Activated CD4-positive, CD25-positive, alpha-beta regulatory T cell treated with anti-CD3 and anti-CD28 coated beads, Interleukin-2, amount 50 U/mL, for 24 hours (primary cell): ENCODE measurements at places on chromosomes 6 and 20.

DNA sequence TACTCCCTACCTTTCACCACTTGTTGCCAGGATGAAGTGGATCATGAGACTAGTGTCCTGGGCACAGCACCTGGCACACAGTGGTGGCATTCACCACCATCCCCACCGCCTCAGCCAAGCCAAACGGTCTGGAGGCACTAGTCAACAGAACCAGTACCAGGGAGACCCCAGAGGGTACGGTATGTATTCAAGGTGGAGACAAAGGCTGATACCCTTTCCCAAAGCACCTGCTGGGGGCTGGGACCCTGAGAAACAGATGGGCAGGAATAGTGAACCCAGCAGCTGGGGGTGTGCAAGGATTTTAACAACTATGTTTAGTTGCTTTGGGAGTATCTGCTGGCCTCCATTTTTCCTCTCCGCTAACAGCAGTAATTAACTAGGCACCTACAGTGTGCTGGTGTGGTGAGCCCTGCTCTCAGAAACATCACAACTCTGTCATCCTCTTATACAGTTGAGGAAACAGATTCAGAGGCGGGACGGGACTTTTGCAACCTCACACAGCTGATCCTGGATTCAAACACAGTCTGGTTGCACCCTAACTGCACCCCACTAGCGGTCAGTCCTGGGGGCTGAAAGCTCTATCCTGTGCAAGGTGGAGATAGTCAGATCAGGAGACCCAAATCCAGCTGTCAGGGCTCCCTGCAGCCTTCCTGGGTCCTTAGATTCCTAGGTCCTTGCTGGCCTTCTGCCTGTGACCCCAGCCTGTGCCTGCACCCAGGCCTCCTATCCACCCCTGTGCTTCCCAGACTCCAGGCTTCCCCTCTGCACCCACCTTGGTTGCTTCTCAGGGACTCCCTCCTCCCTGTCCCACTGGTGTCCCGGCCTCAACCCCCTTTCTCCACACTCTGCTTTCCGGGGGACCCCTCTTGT is 1.2 kb downstream of the SNTA1 start:
- no peak for ATAC-seq

GRCh38 chr6:87436435-87436834 is 28.7 kb downstream of the CFAP206 start:
- no peak for ATAC-seq

DNA sequence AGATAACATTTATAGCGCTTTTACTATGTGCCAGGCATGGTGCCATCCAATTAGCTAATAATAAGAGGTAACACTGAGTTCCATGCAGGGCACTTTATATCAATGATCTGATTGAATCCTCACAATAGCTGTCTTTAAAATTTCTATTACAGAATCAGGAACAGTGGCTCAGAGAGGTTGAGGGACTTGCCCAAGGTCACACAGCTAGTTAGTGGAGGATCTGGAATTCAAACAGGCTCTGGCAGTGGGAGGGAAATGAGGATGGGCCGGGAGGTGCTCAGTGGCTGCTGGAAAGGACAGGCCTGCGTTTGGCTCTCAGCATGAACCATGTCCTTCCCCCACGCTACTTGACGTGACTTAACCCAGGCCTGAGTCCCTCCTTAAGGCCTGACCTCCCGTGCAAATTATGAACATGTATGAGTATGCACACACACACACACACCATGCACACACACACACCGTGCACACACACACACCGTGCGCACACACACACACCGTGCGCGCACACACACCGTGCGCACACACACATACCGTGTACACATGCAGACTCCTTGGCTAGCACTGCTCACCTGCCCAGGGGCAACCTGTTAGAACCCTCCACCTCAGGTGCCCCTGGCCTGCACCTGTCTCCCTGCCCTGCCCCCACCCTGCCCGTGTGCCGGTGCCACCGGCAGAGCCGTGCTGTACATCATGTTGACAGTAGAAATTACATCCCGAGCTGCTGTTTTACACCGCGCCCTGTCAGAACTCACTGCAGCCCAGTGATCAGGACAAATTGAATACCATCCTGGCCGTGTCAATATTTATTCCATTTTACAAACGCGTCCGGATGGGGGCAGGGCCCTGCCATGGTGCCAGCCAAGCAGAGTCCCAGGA is 43.7 kb downstream of the CDH22 start:
- no peak for ATAC-seq

GRCh38 chr6:148893481-148893880 is 146.7 kb downstream of the UST start:
- no peak for ATAC-seq

- no peak for ATAC-seq
These were observed 98.1 kb upstream of the TNFAIP3 start for GRCh38 chr6:137768935-137769334.

- ATAC-seq: no peak
These were observed 59.7 kb downstream of the PKIB start for GRCh38 chr6:122669868-122670267.

DNA sequence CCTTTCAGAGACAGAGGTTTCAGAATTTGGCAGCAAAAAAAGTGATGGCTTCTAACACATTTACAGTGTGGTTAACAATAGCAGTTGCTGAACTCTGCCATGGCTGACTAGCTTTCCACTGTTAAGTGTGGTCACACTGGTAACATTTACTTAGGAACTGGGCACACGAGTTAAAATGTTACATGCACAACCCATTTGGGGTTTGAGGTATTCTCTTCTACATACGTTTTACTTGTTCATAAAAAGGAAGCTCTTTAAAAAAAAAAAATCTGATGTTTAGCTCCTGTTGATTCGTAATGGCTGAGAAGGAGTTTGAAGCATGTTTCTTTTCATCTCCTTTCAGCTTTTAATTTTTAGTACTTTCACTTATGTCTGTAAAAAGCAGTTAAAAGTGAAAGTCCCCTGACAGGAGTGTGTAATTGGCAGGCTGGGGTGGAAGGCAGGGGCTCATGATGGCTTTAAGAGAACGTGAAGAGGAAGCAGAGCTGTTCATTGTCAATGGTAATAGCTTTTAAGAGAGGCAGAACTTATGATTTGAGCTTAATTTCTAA is 245.9 kb downstream of the FARS2 start:
- peak; percentile 36 for ATAC-seq

DNA sequence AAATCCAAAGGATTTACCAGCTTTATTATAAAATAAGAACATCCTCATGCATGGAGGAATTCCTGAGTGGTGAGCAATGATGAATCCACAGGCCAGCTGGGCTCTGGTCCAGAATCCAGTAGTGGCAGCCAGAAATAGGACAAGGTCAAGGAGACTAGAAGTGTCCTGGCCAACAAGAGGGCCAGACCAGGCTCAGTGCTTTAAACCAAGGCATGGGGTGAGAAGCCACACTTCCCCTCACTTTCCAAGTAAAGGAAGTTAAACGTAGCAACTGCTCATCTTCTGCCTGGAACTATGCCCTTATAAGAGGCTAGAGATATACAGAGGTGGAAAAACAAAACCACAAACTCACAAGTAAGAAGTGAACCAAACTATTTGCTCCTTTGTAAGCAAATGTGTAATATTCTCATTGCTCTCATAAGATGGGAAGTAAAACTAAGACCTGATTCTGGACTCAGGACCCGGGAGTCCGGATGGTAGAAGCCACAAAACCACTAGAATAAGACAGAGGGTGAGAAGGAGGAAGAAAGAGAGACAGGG is 253.2 kb downstream of the UST start:
- no peak for ATAC-seq

- ATAC-seq: peak; percentile 87
These were observed 40.2 kb downstream of the HBS1L start for GRCh38 chr6:135014353-135014832.

- ATAC-seq: peak; percentile 96
These were observed 28.4 kb upstream of the MAS1L start for GRCh38 chr6:29516108-29516507.

GRCh38 chr20:5003626-5004025 is 2.3 kb upstream of the SLC23A2 start:
- no peak for ATAC-seq

DNA sequence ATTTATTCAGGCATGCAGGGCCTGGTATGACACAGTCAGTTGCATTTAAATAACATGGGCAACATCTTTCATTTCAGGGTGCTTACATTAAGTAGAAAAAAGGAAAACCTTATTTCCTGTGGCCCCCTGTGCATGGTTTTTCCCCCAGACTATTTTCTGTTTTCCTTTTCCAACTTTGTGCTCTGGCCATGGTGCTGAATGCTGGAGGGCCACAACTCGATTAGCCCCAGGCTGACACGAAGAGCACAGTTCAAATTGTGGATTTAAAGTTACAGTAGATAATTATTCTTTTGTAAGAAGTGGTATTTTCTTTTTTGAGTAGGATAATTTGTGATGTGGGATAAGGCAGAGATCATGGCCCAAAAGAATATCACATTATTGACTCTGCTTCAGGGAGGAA is 332.0 kb downstream of the HAO1 start:
- ATAC-seq: no peak

DNA sequence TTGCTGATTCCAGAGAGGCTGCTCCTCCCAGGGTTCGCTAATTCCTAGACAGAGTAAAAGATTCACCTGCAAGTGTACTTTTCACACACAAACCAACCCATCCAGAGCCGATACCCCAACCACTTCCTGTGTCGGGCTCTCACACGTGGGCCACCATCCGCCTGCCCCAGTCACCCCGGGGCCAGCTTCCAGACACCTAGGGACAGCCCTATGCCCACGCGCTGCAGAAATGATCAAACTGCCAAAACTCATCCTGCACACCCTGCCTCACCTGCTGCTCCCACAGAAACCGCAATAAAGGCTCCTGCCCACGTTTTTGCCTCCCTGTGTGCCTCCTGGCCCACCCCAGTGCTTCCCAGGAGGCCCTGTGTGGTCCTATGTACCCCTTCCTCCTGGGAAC is 59.5 kb downstream of the PSMG4 start:
- ATAC-seq: peak; percentile 61

DNA sequence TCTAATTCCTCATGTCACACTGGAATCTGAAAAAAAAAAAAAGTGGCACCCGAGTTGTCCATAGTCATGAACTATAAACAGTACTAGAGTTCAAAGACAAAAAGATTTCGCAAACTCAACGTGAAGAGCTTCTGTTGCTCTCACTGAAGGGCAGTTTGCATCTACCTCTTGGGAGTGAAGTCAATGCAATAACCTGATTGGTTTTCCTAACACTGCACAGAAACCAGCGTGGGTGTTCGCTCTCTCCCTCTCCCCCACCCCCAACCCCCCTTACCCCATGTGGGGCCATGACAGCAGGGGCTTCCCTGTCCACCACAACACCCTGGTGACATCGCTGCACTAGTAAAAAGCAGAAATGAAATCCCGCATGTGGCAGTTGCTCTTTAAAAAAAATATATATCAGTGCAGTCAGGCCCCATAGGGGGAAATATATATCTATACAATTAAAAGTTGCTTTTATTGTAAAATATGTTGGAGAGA is 66.9 kb downstream of the GMPR start:
- peak; percentile 58 for ATAC-seq

DNA sequence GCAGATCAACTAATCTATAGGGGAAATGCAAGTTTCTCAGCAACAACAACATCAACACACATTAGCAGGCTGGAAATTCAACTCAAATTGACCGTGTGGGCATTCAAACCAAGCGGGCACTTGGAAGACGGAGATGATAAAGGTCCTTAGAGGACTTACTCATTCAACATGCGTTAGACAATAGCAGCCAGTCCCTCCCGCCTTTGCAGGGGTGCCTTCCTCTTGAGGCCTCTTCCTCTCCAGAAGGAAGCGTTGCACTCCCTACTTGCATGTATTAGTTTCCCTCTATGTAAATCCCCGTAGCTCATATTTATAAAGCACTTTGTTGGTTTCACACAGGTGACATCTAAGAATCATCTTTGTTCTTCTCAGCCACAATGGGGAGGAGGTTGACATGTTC is 300.8 kb upstream of the STXBP5 start:
- no peak for ATAC-seq

- ATAC-seq: no peak
These were observed 162.7 kb downstream of the MTHFD1L start for GRCh38 chr6:151027936-151028838.

DNA sequence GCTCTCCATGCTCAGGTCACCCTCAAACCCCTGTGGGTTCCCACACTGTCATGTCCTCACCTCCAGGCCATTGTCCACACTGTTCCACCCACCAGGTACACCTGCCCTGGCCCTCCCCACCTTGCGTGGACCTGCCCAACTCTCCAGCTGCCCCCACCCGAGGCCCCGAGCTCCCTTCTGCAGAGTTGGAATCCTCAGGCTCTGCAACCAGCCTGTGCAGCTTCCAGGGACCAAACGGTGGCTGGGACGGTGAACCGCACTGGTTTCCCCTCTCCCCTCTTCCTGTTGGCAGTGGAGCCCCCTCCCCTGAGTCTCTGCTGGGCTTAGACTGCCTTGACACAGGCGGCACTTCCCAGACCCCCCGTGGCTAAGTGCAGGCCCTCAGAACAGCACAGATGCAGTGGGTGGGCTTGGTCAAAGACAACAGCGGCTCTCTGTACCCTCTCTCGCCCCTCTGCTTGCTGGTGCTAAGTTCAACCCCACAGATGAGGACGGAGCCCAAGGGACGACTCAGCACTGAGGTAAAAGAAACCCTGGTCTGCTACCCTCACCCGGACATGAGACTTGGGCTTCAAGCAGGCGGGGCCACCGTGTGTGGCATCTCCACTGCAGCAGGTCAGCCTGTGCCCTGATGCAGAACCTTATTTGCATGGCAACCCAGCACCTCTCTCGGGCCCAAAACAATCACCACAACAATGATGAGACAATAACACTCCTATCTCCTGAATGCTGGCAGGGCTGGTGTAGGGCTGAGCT is 11.0 kb downstream of the ZBP1 start:
- ATAC-seq: no peak

DNA sequence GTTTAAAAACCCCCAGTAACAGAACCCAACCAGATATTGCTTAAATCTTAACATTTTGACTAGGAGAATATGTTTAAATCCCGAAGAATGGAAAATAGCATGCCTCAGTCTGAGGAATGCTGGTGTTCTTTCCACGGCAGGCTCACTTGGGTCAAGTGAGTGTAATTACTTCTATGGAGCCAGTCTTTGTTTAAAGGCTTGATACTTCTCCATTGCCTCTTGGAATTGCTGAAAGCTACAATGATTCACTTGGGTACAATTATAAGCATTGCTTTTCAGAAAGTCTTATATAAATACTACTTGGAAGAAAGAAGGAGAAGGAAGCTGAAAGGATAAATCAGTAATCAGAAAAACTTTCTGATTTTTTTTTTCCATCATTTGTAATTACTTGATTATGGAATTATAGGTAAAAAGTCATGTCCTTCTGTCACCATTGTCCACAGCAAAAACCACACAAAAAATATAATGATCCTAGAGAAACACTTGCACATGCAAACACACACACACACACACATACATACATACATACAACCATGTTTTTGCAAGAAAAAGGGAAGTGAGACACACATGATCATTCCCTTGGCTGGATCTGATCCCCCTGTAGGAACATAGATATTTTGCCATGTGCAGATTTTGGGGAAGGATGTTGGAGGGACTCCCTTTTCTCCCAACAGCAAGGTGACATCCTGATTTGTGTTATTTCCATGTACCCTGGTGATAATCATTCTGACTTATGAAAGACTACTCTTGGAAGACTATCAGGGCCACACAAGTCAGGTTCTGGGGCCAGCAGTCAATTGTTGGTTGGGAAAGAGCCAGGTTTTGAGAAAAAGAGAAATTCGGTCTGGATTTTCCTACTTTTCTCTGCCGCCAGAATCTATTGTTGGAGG is 396.0 kb upstream of the BTBD3 start:
- ATAC-seq: no peak
